T47D (cell line): ENCODE measurements at places on chromosomes 3 and 15.

DNA sequence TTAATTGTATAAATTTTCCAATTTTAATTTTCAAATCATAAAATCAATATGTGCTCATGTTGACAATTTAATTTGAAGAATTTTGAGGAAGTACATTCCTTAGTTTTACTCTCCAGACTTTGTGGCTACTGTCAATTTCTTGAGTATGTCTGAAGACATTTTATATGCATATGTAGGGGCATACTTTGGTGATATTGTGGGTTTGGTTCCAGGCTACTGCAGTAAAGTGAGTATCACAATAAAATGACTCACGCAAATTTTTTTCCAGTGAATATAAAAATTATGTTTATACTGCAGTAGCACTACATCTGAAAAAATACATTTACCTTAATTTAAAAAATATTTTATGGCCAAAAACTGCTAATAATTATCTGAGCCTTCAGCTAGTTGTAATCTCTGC, 123.2 kb upstream of the PLCL2 start:
- DNase-seq = no peak

- DNase-seq = no peak
These were observed 14.7 kb downstream of the NDUFAF1 start for GRCh38 chr15:41387646-41388045.

DNA sequence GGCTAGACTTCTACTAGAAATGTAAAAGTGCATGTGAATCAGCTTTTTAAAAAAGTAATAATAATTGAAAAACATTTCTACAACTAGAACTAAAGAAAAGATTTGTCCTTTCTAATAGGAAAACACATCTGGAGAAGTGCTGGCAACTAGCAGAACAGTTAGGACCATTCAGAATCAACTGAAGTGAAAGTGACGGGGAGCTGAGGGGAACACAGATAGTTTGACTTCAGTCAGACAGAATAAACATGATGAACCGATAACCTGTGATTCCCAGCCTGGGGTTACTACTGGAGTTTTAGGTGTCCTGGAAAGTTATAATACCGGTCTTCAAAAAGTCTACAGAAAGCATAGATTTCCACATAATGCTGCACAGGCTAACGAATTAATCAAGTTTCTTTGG, 28.1 kb downstream of the OPA1 start:
- DNase-seq = no peak

- no peak for DNase-seq
These were observed 70.6 kb downstream of the VPS13C start for GRCh38 chr15:61989667-61990066.

GRCh38 chr15:73841756-73842725, 31.3 kb upstream of the TBC1D21 start:
- DNase-seq = no peak

GRCh38 chr3:145952536-145952935, 208.4 kb downstream of the PLOD2 start:
- DNase-seq = no peak

DNA sequence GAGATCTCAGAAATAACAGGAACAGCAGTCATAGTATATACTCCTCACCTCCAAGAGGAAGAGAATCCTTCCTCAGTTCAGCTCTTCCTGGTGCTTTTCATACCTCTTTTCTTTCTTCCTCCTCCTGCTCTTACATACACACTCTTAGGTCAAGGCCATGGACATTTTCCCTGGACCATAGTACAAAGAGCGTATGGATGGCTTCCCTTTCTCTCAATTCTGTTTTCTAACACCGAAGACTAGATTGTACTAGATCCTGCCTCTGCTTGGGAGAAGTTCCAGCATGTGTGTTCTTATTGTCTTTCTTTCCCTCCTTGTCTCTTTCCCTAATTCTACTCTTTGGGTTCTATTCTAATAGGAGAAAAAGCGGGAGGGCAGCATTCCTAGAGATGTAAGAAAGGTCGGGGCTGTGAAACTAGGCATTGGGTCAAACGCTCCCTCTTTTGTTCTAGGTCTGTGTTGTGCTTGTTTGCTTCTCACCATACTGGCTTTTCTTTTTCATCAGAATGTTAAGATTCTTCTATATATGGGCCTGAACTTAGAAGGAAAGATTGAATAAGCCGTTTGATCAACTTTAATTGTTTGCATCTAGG, 77.4 kb downstream of the VPS8 start:
- DNase-seq = no peak

- peak; percentile 33 for DNase-seq
These were observed 27.5 kb downstream of the CCDC12 start for GRCh38 chr3:46948830-46949671.

DNA sequence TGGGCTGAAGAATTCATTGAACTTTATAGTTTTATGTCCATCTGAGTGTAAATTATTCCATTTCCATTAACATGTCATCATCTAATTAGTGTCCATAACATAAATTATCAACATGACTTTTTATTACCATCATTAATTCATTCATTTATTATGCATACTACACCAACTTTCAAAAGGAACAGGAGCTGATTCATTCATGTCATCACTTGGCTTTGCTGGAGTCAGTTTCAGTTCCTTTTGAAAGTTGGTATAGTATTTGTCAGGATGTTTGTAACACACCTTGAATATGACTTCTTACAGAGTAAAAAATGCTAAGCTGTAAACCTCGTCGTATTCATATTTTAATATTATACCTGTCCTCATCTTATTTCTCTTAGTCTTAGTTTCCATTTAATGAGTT, 298.0 kb upstream of the RBMS3 start:
- no peak for DNase-seq

- no peak for DNase-seq
These were observed 321.3 kb downstream of the CACNA2D3 start for GRCh38 chr3:54443561-54444161.

GRCh38 chr15:60006203-60006862, 2.2 kb downstream of the FOXB1 start:
- DNase-seq = peak; percentile 56

- DNase-seq = no peak
These were observed 33.6 kb downstream of the SLC6A20 start for GRCh38 chr3:45762647-45763302.

- no peak for DNase-seq
These were observed 252.1 kb downstream of the DOCK3 start for GRCh38 chr3:50926868-50927267.

- DNase-seq = no peak
These were observed 557.4 kb downstream of the CADM2 start for GRCh38 chr3:85516146-85516545.

DNA sequence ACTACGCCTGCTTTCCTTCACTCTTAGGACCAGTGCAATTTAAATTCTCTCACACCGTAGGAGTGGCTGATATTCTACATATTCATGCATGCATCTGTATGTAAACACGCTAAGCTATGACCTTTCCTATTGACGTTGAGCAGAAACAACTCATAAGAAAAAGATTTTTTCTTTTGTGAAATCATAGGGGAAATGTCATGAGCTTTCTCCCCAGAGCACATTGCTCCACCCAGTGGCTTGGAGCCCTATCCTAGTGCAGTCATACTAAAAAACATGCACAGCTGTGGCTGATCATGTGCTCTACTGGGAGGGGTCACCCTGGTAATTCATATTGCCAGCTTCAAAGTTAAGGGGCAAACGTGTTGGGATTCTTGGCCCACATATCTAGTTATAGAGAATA, 1.8 kb upstream of the MESD start:
- no peak for DNase-seq

GRCh38 chr15:71167445-71168165, 52.3 kb downstream of the THSD4 start:
- DNase-seq = no peak

DNA sequence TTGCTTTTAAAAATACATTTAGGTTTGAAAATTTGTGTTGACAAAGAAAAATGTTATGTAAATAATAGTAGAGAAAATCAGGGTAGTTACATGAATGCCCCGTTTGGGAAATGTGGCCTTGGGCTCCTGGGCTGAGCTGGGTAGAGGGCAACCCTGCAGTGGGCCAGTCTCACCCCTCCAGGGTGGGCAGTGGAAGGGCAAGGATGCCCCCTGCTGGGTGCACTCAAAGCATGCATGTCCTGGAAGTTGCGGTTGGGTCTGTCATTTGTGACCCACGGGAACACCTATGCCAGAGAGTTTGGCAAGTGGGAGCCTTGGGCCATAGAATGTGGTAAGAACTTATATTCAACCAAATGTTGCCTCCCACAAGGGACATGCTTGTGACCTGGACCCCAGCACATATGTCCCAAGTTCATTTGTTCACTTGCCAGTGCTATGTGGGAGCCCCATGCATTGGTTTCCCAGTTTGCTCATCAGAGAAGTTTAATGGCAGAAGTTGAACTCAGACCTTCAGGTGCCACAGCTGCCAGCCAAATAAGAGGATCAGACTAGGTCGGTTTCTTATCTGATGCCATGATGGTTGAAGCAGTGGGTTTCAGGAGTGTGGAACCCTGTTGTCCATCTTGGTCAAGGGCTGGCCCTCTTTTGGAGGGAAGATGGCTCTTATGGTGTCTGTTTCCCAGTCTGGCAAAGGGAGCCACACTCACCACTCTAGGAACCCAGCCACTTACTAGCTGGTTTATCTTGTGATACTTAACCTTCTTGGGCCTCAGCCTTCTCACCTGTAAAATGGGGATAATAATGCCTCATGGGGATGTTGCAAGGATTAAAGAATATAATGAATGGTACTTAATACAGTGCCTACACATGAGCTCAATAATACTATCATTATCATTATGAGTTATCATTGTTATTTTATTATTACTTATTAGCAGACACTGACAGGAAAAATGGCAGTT, 2.5 kb upstream of the PLCB2 start:
- DNase-seq = peak; percentile 60
